Amygdala (tissue), 56 donors: ENCODE measurements at places on chromosomes 6 and 20.
A peak's percentile ranks its signal among the peaks of the same experiment; 100 is the strongest.

DNA sequence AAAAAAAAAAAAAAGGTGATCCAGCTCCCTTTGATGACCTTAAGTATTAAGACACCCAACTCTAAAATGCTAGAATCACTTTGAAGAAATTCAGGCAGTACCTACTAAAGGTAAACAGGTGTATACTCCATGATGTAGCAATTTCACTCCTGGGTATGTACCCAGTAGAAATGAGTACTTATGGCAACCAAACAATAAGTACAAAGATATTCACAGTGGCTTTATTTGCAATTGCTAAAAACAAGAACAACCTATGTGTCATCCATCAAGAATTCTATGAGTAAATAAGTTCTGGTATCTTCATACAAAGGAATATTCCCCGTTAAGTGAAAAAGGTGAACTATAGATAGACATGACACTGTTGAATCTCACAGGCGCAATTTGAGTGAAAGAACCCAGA lies 29.4 kb downstream of the MDGA1 start:
- DNase-seq = no peak

DNA sequence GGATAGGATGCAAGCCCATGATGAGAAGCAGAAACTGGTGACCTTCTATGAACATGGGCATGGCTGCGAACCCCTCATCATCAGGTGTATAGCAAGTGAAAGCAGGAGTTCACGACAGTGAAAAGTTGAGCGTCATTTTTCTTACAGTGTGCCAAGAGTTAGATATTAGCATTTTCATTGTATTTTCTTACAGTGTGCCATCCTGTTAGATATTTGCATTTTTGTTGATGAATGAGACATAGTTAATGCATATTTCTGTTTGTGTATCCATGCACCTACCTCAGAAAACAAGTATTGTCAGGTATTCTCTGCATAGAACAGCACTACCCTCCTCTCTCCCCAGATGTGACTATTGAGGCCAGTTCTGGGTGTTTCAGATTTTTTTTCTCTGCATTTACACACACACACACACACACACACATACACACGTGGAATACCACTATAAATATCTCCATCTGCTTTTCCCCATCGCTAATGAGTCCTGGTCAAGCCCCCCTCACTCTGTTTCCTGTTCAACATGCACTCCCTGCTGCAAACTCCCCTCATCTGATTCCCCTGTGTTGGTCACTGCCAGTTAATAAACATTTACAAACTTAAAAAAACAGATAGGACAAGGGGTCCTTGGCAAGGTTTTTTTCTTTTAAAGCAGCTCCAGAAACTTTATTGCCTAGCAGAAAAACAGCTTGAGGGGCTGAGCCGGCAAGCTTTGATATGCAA lies 41.7 kb downstream of the PLN start:
- no peak for DNase-seq

- DNase-seq = no peak
Observed at GRCh38 chr20:18914796-18915195, 101.2 kb downstream of the SCP2D1 start.

- no peak for DNase-seq
Observed at GRCh38 chr6:156021746-156022396, 566.2 kb upstream of the NOX3 start.

- DNase-seq = no peak
Observed at GRCh38 chr20:35912881-35913280, 41.4 kb downstream of the SCAND1 start.

DNA sequence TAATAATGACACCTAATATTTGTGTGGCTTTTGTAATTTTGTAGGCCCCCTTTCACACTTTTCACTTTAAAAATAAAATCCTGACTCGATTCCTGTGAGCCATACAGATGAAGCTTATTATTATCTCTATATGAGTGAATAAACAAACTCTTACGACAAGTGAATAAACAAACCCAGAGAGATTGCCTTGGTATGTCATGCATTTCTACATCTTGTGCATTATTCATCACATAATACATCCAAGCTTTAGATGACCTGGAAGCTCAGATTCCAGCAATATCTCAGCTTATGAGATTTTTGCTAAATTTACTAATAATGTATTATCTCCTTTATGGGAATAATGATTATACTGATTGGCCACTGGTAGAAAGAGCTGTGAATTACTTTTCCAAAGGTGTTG lies 248.2 kb downstream of the TBX18 start:
- DNase-seq = no peak

- no peak for DNase-seq
Observed at GRCh38 chr6:75481936-75482593, 11.5 kb downstream of the FILIP1 start.

DNA sequence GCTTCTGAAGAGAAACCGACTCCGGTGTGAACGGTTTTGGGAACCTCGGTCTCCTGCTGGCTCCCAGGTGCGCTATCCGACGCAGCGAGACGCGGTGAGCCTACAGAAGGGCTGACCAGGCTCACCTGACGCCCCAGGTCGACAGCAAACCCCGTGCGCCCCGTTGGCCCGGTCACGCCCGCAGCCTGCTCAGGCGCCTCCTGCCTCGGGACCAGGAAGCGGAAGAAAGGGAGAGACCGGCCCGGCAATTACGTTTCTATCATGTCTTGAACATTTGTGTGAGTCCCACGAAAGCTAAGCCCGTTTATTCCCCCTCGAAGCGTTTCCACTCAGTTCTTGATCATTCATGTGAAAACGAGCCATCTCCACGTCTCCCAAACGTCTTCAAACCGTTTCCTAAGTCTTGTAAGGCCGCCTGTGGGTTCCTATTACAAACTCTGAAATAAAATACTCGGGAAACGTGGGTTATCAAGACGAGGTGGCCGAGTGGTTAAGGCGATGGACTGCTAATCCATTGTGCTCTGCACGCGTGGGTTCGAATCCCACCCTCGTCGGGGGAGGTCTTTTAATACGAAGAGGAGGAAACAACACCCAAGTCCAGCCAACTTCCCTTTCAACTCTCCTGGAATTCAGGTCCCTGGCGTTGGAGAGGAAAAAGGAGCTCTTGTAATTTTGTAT lies 150.5 kb upstream of the PRSS16 start:
- no peak for DNase-seq

DNA sequence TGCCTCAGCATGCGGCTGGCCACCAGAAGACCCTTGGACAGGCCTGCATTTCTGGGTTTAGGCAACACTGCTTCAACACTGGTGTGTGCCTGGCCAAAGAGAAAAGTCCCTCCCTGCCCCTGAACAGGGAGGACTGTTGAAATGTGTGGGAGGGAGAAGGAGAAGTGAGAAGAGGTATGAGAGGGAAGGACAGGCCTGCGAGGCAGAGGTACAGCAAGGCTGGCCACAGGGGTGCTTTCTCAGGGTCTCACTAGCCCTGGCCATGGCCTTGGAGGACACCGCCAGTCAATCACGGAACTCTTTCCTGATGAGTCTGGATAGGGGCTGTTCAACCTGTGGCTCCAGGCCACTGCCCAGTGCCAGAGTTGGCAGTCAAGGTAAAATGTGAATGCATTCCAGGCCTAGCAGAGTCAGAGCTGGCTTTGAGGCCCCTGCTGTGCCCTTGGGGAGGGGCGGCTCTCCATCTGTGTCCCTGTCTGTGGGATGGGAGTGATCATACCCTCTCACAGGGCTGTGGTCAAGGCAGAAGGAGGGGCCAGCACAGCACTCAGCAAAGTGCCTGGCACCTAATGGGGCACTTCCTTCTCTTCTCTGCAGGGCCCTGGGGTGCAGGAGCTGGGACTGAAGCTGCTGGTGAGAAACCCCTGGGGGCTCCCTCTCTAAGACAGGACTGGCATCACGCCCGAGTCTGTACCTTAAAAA lies 43.2 kb upstream of the CDH22 start:
- no peak for DNase-seq

DNA sequence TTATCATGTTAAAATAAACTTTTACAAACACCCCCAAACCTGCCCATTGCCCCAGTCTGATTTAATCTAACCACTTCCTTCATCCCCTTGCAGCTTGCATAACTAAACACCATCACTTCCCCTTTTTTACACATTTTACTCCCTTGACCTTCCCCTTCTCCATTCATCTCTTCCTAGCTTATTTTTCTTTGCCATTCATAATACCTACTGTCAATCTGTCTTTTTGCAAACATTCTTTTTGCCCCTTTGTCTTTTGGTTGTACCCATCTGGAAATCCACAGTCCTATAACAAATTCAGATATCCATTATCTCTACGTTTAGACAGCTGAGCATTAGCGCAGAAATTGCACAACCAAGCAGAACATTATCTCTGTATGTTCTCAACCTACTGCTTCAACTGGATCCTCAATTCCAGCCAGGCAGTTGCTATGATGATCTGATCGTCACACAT lies 51.2 kb downstream of the C6orf52 start:
- DNase-seq = no peak

GRCh38 chr20:13220194-13220903 lies 725 bp upstream of the ISM1 start:
- no peak for DNase-seq

- DNase-seq = no peak
Observed at GRCh38 chr6:105501246-105501645, 98.4 kb upstream of the PREP start.

DNA sequence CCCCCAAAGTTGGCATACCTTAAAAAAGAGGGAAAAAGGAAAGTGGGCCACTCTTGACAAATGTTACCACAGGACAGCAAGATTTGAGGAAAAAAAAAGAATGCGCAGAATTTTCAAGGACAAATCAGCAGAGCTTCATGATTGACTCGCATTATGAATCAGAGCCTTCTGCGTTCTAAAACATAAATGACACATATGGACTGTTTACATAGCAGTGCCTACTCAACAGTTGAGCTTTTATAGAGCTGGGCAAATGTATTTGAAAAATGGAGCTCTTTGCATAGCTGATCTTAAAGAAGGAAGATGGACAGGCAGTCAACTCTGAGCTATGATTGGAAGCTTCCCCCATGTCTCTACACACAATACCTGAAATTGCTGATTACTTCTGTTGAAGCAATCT lies 213.2 kb upstream of the NT5E start:
- DNase-seq = no peak

- no peak for DNase-seq
Observed at GRCh38 chr6:32189069-32189741, 797 bp downstream of the PBX2 start.

DNA sequence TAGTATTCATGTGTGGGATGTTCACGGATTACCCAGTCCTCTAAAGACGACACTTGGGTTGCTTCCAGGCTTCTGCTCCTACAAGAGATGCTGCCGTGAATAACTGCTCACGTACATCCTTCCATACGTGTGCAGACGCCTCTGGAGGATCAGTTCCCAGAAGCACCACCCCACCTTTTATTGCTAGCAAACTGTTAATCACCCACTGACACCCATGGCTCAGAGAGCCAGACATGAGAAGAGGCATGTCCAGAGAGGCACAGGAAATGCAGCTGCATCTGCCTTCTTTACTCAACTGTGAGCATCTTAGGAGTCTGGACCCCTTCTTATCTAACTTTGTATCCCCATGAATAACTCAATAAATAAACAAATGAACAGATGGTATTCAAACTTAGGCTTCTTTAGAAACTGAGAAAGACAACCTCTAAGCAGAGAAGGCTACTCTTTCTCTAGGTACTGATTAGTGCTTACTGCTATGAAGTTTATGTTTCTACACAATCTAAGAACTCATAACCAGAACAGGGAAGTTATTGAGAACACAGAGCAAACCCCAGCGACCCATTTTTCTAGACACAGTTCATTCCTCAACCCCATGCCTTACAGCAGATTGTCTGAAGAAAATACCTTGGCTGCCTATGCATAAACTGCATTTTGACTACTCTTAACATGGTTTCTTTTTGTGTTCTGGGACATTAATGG lies 228.7 kb upstream of the RREB1 start:
- DNase-seq = no peak

- no peak for DNase-seq
Observed at GRCh38 chr20:55415567-55416142, 589.7 kb downstream of the CBLN4 start.

GRCh38 chr6:139186242-139186641 lies 51.4 kb downstream of the HECA start:
- no peak for DNase-seq

GRCh38 chr6:127343809-127344659 lies 625 bp upstream of the ECHDC1 start:
- DNase-seq = no peak

DNA sequence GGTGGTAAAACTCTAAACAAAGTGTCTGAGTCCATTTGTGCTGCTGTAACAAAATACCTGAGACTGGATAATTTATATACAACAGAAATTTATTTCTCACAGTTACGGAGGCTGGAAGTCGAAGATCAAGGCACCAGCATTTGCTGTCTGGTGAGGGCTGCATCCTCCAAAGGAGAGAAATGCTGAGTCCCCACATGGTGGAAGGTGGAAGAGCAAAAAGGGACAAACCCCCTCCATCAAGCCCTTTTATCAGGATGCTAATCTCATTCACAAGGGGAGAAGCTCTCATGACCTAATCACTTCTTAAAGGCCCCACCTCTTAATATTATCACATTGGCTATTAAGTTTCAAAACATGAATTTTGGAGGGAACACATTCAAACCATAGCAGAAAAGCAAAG lies 55.9 kb upstream of the SYNJ2 start:
- DNase-seq = no peak

DNA sequence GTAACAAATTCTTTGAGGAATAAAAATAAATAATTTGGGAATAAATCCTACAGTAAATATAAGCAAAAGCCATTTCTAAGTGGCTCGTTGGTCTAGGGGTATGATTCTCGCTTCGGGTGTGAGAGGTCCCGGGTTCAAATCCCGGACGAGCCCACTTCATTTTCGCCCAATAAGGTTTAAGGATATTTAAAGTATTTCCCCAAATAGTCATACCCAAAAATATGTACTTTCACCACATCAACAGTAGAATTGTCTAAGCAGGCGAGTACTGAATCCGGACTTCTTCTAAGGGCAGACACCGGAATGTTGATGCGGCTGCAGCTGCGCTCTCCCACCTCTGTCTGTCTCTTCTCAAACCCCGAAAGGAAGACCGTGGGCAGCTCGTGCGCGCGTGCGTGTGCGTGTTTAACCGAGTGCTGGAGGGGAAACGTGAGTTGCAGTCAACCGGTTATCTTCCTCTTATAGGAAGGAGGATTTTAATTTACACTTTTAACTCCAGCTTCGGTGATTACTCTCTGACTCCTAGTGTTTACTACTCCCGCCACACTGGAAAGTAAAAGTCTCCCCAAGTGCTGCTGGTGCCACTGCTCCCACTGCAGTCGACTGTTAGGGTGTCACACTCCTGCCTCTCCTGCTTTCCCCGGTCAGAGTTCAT lies 155.7 kb upstream of the PRSS16 start:
- peak; percentile 4 for DNase-seq

- DNase-seq = no peak
Observed at GRCh38 chr6:96450770-96451130, 70.9 kb upstream of the UFL1 start.

DNA sequence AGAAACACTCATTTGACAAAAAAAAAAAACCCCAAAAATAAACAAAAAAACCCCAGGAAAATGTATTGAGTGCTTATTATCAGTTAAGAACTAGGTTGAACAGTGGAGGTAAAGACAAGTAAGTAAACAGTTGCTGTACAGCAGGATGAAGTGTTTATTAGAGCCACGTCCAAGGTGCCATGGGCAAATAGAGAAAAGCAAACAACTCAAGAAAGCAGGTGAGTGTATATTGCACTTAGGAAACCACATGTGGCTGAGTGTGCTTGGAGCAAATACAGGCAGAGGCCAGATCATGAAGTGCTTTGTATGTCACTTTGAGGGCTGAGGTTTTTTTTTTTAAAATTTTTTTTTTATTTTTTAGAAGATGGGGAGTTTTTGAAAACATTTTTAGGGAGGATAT lies 98.3 kb downstream of the MACROD2 start:
- DNase-seq = no peak
